ENCODE measurements at places on chromosomes 5 and 9.

- no peak for DNase-seq
These were observed 10.5 kb upstream of the IL13 start for GRCh38 chr5:132647473-132647872.

GRCh38 chr5:18487928-18488480 lies 853.7 kb downstream of the TAF11L14 start:
- DNase-seq, result no peak

DNA sequence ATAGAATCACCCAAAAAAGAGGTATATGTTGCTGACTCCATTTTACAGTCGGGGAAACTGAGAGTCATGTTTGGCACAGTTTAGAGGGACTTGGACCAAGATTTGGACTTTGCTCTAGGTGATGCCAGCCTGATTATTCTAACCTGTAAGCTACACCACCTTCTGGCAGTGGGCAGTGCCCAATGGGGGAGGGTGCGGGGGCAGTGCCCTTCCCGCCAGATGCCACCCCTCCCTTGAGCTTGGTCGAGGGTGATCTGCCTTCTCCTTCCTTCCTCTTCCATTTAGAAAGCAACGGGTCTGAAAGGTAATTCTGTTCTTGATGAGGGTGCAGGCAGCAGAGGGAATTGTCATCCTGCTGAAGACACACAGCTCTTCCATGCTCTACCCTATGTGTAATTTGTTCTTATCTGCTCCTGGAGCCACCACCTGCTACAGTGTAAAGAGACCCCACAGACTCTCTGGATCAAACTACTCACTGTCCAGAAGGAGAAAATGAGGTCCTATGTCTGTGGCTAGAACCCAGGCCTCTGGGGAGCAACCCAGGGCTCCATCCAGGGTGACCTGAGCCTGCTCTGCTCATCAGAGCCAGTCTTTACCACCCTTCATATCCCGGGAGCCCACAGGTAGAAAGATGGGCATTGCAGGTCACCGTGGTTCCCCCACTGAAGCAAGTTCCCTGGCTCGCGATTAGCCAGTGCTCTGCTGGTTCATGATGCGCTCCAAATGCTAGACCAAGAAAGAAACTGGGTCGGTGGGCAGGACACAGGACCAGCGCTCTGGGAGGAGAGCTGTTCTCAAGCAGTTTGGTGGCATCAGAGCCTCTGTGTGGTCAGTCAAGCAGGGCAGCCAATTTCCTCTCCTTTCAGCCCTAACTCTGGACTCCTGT lies 156.2 kb downstream of the RGS3 start:
- DNase-seq, result no peak

DNA sequence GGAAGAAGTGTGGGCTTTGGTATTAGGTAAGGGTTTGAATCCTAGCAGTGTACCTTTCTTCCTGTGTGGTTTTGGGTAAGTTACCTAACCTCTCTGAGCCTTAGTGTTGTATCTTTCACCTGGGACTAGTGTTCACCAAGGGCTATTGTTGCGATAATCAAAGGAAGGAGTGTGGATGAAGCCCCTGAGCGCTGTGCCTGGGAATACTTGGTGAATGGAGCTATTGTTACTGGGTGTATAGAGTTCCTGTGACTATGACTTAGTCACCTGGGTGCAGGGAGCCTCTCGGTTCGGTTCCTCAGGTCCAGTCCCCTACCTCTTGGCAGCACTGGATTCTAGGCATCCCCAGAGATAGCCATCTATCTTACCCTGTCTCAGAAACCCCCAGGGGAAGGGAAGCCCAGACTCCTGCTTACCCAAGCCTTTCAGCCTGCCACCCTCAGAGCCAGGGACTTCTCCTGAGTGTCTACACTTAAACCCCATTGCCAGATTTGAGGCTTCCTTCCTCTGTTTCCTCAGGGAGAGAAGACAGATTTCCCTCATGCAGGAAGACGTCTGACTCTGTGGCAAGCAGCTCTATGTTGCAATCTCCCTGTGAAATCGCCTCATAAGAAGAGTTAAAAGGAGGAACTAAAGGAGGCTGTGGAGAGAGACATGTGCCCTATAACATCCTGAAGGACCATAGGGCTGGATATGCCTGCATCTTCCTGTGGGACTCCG lies 181.0 kb upstream of the PITX1 start:
- peak; percentile 93 for DNase-seq
